ENCODE measurements at places on chromosomes 12 and 14.

- DNase-seq: no peak
These were observed 15.0 kb downstream of the RASSF9 start for GRCh38 chr12:85821206-85821605.

DNA sequence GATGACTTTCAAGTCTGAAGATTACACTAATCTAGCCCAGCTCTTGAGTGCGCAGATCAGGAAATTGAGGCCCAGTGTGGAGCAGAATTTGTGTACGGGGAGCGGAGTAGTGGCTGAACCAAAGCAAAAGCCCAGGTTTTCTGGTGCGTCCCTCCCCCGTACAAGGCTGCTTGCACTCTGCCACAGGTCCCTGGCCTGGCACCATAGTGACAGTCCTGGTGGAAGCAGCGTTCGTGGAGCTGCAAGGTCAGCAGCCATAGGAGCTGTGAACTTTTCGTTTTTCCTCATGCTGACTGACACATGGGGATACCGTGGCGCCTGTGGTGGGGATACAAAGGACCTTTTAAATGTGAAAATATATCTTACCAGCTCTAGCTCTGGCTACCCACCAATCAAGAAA, 1.7 kb downstream of the EVL start:
- no peak for DNase-seq

GRCh38 chr14:30362369-30363218, 196.4 kb upstream of the G2E3 start:
- DNase-seq: no peak

- no peak for DNase-seq
These were observed 87.4 kb downstream of the SYT1 start for GRCh38 chr12:78951803-78952551.

- no peak for DNase-seq
These were observed 1.1 kb upstream of the NDUFA12 start for GRCh38 chr12:95004610-95005009.

GRCh38 chr12:48286665-48287064, 64.1 kb downstream of the ZNF641 start:
- no peak for DNase-seq

- DNase-seq: no peak
These were observed 18.0 kb upstream of the NRDE2 start for GRCh38 chr14:90349739-90350138.

DNA sequence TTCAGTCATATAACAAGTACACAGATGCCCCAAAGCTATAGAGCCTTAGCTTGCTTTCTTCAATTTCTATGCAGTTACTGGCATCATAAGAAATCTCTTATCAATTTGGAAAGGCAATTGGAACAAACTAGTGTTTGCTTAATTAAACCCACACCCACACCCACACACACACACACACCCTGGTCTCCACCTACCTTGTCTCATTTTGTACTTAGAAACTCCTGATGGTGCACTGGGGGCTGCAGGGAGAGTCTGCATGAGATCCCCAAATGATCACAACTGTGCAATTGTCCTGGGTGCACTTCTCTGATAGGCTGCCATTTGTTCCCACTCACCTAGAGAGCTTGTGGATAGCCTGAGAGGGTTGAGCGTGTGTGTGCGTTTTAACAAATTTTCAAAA, 40.5 kb upstream of the PTCSC3 start:
- no peak for DNase-seq

DNA sequence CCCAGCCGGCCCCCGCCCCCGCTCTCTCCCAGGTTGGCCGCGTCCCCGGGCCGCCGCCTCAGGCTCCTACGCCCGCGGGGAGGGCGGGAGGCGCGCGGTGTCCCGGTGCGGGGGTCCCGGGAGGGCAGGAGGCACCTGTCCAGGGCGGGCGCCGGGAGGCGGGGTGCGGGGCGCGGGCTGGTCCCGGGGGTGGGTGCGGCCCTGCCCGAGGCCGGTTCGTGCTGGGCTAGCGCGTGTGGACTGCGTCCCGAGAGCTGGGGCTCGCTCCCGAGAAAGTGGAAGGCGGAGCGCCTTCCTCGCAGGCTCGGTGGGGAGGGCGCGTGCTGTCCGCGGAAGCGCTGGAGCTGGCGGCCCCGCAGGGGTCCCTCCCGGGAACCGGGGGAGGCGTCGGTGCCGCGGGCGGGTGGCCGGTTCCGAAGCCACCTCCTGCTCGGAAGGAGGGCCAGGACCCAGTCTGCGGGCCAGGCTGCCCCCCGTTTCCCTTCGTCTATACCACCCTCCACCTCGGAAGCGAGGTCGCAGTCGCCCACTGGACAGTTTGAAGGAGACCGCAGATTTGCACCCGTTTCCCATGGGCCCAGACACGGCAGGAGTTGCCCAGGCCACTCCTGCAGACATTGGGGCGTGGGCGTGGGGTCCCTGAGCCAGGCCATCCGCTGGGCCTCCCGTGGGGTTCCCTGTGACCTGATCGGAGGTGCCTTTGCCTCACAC, 636 bp downstream of the ZFYVE21 start:
- DNase-seq: no peak

GRCh38 chr12:67681941-67682620, 33.5 kb downstream of the DYRK2 start:
- no peak for DNase-seq

DNA sequence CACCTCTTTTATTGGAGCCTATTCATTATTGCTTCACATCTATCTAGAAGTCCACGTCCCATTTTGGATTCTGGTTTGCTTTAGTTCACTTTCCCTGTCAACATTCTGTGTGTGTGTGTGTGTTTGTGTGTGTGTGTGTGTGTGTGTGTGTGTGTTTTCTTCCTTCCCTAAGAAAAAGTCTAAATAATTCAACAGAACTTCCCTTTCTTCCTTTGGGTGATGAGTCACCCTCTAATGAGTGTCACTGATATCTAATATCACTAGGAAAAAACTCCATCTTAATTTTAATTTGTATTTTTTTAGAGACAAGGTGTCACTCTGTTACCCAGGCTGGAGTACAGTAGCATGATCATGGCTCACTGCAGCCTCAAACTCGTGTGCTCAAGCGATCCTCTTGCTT, 234.2 kb downstream of the TTC8 start:
- DNase-seq: no peak

- DNase-seq: no peak
These were observed 220.5 kb downstream of the BCAT1 start for GRCh38 chr12:24728366-24728765.

- no peak for DNase-seq
These were observed 191.7 kb upstream of the KRR1 start for GRCh38 chr12:75703131-75703530.

DNA sequence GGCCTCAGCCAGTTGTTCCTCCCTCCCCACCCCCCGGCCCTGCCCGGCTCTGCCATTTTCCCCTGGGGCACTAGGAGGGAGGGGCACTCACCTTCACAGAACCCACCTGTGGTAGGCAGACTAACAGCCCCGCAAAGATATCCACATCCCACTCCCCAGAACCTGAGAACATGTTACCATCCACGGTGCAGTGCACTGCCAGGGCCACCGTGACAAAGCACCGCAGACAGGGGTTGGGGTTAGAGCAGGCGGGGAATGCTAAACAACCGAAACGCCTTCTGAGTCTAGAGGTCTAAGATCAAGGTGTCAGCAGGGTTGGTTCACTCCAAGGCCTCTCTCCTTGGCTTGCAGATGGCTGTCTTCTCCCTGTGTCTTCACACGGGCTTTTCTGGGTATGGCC, 57.4 kb upstream of the NCOR2 start:
- DNase-seq: no peak

DNA sequence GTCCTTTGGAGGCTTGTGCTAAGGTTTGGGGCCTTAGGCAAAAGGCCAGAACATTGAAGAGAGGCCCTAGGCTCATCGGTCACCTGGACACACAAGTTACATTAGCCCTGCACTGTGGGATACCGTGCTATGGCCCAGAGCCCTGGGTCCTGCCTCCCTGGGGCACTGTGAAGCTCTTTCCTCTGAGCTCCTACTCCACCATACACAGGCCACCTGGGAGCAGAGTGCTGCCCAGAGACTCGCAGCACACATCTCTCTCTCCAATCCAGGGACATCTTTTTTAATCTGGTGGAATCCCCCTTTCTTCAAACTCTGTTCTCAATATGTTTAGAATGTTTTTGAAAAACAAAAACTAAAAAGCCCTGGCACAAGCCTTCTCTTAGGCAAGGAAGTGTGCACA, 314.2 kb upstream of the RGS6 start:
- no peak for DNase-seq

DNA sequence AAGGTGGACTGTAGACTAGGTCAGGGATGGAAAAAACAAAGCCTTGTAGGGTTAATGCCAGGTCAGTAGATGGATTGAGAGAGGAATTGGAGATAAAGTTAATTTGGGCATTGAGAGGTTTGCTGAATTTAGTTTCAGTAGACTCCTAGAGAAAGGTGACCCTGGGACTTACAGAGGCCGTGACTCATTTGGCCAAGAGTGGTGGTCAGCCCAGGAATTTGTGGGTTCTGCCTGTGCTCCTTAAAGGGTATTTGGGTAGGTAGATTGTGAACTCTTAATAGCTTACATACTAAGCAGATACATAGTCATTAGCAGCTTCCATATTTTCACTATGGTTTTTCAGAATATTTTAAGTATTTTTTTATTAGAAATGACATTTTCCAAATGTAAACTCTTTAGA, 21.8 kb downstream of the PLEKHA5 start:
- DNase-seq: no peak

DNA sequence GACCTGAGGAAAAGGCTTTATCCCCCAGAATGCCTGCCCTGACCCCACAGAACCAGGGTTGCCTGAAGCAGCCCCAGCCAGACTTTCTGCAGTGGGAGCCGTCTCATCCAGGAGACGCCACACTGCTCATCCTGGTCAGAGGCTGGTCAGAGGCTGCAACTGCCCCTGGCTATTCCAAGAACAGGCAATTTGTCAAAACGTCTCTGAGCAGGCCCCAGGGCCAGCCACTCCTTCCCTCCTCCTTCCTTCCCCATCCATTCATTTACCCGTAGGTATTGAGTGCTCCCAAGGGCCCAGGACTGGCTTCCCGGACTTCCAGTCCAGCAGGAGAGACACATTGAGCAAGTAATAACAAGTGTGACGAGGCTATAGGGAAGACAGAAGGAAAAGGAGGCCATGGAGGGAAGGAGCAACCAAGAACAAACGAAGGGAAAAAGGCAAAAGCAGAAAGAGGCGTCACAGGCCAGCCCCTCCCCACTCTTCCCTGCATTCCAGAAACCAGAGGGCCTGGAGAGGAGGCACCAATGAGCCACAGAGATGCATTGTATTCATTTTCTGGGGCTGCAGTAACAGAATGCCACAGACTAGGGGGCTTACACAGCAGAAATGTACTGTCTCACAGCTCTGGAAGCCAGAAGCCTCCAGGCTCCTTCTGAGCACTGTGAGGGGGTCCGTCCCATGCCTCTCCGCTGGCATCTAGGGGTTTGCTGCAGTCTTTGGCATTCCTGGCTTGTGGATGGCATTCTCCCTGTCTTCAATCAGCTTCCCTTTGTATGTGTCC, 21.0 kb upstream of the CD9 start:
- no peak for DNase-seq

DNA sequence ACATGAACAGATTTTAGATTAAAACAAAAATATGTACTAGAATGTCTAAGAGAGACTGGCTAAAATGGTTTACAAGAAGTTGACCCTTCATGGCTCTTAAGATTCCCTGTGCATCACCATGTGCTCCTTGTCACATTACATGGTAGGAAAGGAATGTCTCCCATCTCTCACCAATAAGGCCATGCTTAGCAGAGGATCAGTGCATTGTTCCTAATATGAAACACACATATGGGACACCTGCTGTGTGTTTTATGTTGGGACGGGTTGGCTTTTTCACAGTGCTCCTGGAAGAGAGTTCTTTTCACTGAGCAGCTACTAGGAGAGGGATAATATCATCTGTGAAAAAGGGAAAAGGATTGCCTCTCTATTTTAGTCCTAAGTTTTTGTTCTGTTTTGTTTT, 9.6 kb downstream of the PFKM start:
- DNase-seq: no peak

- DNase-seq: no peak
These were observed 115.6 kb downstream of the DIP2B start for GRCh38 chr12:50620109-50620977.

DNA sequence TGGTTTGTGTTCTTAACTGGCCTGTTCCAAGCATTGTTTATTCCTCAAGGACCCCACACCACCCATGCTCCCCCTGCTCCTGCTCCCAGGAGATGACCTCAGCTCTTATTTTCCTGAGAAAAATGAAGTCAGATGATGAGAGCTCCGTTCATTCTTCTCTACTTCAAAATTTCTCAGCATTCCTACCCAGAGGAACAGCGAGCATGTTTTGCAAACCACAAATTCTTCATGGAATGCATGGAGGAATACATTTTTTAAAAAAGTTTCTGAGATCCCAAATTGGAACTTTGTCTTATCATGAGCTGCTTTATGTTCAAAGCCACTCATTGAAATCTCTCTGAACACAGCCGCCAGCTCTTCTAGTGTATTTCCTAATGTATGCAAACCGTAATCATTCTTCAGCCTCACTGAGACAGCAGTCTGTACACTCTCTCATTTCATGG, 44.9 kb downstream of the SYNE2 start:
- no peak for DNase-seq

GRCh38 chr14:35248476-35248788, 43.8 kb upstream of the PSMA6 start:
- DNase-seq: no peak

- DNase-seq: no peak
These were observed 50.2 kb downstream of the SETD3 start for GRCh38 chr14:99430491-99430890.

DNA sequence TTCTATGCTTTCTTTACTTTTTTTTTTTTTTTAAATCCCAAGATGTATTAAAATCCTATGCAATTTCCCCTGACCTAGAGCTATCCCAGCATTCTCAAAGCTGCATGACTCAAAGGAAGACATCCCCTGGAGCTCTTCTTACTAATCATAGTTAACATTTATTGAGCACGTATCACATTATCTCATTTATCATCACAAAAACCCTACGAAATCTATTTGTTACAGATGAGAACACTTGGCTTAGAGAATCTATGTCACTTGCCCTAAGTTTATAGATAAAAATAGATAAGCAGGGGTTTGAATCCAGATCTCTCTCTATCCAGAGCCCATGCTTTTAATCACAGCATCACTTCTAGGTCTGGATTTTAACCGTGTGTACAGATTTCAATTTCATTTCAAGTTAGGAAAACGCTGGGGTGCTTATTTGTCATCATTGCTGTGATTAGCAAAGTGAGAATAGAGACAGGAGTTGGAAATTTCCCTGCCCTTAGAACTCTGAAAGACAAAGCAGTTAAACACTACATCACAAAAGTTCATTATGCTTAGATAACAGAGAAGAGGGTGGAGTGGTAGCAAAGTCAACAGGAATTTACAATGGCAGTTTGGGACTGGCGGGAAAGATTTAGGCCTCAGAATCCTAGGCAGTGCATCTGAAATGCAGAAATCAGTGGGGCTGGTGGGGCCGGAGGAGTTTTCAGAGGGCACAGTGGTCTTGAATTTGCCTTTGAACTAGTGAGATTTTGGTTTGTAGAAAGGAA, 177.7 kb upstream of the FRMD6 start:
- no peak for DNase-seq

DNA sequence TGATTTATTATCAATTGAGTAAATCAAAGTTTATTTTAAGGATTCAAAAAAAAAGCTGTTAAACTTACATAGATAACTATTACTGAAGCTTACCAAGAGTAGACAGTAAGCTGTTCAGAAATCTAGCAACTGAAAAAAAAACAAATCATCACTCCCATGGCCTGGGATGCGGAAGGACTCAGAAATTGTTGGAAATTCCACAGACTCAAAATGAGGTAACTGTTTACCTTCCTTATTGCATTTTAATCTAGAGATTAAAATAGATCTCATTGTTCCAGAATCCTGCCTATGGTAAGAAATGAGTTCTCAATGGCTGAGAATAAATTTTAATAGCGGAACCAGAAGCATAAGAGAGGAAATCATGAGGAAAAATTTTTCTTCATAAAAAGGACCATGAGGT, 87.2 kb downstream of the PPM1H start:
- DNase-seq: no peak

- no peak for DNase-seq
These were observed 588 bp downstream of the MBIP start for GRCh38 chr14:36319899-36320199.
